ENCODE measurements at places on chromosomes 5 and 9. TPM values are rescaled to one million over a fixed set of nuclear protein-coding genes. Genes with fewer than 3 reads are reported as not detected.
A peak's percentile ranks its signal among the peaks of the same experiment; 100 is the strongest.

OR2V2 gene
- total RNA-seq, result not detected

GRCh38 chr5:123116058-123116457, 27.0 kb downstream of the PRDM6 start:
- no peak for DNase-seq

GRCh38 chr9:76400534-76401096, 6.4 kb upstream of the RFK start:
- DNase-seq, result no peak

GRCh38 chr9:5336688-5337087, 3.0 kb downstream of the RLN1 start:
- peak; percentile 54 for DNase-seq

- no peak for DNase-seq
Observed at GRCh38 chr9:8907868-8908267, 1108.3 kb upstream of the DMAC1 start.

GRCh38 chr9:121674952-121675351, 23.5 kb downstream of the DAB2IP start:
- DNase-seq, result no peak

DNA sequence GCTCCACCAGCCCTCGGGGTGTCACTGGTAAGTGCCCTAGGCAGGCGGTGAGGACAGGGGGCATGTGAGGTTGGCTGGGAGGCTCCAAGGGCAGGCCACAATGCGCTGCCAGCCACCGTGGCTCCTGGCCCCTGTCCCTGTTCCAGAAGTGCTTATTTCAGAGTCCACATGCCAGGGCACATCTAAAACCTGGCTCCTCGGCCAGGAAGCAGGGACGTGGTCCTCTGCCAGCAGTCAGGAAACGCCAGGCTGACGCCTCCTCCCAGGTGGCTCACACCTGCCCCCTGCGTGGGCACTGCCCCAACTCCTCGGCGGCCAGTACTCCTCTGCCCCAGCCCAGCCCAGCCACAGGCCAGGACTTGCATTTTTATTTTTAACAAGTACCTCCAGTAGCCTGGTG, 68.5 kb downstream of the SECISBP2 start:
- DNase-seq, result no peak

ZDHHC11 gene
- total RNA-seq, result 16.4 TPM

OTP gene
- total RNA-seq, result not detected

- DNase-seq, result no peak
Observed at GRCh38 chr5:144194144-144194543, 23.5 kb downstream of the KCTD16 start.

DNA sequence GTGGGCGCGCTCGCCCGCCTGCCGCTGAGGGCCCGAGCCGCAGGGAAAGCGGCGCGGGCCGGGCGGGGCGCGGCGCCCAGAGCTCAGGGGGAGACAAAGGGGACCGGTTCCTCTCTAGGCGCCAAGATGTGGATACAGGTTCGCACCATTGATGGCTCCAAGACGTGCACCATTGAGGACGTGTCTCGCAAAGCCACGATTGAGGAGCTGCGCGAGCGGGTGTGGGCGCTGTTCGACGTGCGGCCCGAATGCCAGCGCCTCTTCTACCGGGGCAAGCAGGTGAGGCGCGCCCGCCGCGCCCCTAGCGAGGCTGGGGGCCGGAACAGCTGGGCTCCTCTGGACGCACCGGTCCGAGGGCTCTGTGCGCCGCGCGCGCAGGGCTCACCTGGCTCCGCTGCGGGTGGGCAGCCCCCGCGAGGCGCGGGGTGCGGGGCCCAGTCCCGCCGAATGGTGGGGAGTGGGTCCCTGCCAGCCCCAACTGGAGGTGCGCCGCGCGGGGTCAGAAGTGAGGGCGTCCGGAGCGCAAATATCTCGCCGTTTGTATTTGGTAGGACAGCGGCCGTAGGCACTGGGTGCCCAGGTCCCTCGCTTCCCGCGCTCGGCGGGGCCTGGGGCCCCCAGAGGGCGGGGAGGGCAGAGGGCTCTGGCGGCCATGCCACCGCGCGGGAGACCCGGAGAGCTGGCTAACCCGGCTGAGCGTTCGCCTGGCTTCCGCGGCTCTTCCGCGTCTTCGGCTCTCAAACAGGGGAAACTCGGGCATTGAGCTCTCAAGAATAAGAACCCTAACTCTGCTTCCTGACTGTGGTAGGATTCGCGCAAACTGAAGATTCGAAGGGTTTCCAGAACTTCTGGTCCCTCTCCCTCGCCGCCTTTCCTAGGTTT, 607 bp downstream of the UHRF2 start:
- DNase-seq, result peak; percentile 21

- DNase-seq, result no peak
Observed at GRCh38 chr5:145996135-145996534, 59.8 kb downstream of the SH3RF2 start.

NPR3 gene
- not detected for total RNA-seq

DNA sequence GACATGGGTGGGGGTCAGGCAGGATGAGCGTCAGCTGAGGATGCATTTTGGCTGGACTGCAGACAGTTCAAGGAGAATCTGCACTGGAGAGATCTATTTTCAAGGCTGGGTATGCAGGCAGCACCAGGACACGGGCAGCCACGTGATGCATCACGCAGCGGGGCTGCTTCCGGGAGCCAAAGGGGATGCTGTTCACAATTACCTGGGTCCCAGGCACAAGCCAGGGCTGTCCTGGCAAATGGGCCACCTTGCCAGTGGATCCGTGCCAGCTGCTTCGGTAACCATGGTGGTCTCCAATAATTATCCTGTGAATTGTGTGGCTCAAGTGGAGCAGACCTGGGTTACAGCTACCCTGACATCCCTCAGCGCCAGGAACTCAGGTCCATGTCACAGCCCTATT, 17.5 kb downstream of the DBH start:
- DNase-seq, result no peak

DNA sequence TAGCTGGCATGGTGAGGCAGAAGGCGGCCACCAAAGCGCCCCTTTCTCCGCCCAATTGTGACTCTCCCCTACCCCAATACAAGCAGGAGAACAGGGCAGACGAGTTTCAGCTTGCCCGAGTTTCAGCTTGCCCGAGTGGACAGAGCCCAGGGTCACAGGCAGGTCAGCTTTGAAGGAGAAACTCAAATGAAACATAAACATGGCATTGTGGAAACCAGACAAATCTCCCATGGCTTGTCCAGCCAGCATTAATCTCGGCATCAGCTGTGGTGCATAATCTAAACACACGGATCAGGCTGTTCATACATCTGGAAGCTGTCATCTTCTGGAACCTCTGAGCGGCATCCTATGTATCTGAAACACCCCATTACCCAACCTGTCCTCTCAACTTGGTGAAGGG, 16.9 kb downstream of the PTCH1 start:
- no peak for DNase-seq

SPATA6L gene
- total RNA-seq, result 5.8 TPM

PKD2L2 gene
- total RNA-seq, result not detected

DNA sequence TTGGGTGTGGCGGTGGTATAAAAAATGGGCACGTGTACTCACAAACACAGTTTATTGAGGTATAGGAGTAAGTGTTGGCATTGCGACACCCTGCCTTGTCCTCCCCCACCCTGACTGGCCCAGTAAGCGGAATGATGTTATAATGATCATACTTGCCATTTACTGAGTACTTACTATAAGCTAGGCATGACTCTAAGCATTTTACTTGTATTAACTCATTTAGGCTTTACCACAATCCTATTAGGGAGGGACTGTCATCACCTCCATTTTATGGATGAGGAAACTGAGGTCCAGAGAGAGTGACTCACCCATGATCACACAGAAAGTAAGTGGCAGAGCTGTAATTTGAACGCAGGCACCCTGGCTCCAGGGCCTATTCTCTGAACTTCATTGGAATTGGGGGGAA, 2.3 kb downstream of the SMIM3 start:
- DNase-seq, result no peak

SYK gene
- 7.5 TPM for total RNA-seq

GRCh38 chr5:149301744-149302380, 30.2 kb downstream of the AFAP1L1 start:
- no peak for DNase-seq

GRCh38 chr5:109701792-109702191, 12.1 kb downstream of the MAN2A1 start:
- no peak for DNase-seq

DNA sequence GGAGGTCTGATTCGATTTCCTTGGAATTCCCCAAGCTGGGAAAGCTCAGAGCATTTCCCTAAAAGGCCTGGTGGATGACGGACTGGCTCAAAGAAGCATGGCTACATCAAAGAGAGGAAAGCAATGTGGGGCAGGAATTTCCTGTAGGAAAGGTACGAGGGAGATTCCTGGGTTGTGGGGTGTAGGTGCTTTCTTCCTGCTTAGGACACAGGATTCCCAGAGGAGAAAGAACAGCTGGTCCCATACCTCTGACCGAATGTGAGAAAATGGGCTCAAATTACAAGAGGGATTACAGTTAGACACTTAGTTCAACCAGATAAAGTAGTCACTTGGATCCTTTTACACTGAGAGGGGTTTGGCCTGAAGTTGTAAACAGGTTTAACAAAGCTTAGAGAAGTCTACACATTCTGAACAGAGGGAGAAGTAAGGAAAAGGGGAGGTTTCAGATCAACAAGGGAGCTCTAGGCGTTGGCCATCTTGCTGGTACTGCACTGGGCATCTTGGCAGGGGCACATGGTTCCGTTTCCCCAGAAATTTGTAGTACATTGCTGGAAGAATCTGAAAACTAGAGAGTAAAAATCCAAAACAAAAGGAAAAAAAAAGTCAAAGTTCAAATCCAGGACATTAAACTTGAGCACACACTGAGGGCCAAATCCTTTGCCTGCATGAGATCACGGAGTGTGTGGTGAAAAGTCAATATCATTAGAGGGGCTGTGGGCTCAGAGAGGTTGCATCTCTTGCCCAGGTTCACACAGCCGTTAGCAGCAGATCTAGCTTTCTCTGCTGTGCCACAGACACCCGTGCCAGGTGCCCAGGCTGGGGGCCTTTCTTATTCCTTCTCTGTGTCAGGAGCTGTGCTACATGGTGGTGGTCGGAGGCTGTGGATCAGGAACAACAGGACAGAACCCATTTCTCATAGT, 171.3 kb downstream of the RGS3 start:
- DNase-seq, result no peak

THBS4 gene
- total RNA-seq, result 0.52 TPM

PLEKHG4B gene
- total RNA-seq, result not detected

TMEM232 gene
- total RNA-seq, result 1.4 TPM

DNA sequence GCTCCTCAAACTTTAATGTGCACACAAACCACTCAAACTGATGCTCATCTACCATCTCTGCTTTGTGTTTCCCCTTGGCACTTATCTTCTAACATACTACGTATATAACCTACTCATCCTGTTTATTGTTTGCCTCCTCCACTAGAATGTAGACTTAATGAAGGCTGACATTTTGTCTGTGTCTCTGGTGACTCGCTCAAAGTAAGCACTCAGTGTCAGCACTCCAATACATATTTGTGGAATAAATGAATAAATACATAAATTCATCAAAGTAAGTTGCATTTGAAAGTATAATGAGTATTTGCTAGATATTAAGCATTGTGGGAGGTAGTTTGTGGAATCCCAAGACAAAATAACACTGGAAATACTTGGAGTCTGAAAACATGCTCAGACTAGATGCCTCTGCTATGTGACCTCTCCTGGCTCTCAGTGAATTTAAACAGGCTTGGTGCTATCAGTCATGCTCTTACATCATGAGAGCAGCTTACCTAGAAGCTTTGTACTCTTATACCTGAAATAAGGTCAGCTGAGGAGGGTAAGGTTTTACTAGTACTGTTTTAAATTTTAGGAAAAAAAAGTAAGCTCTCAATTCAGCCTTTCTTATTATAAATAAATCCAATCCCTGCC, 37.0 kb upstream of the RANBP6 start:
- DNase-seq, result no peak

CTNND2 gene
- total RNA-seq, result not detected

DNA sequence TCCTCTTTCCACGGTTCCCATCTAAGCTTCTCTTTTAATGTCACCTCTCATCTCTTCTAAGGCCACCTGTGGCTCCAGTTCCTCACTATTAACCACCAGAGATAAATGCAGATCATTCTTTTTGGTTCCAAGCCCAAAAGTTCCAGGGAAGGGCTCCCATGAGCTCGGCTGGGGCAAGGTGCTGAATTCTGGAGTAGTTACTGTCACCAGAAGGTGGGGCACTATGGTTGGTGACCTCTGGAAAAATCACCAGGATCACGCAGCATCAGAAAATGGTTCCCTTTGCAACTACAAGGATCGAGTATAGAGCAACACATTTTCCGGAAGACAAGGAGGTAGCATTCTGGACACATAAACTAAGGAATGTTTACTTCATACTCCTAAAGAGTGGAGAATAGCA, 528.7 kb upstream of the DAP start:
- no peak for DNase-seq

- no peak for DNase-seq
Observed at GRCh38 chr5:72328172-72328571, 8.0 kb downstream of the PTCD2 start.

- no peak for DNase-seq
Observed at GRCh38 chr5:140806834-140807775, at the start of gene PCDHA4. Gene PCDHA4 (plus strand): TSS chr5:140807068.

DNA sequence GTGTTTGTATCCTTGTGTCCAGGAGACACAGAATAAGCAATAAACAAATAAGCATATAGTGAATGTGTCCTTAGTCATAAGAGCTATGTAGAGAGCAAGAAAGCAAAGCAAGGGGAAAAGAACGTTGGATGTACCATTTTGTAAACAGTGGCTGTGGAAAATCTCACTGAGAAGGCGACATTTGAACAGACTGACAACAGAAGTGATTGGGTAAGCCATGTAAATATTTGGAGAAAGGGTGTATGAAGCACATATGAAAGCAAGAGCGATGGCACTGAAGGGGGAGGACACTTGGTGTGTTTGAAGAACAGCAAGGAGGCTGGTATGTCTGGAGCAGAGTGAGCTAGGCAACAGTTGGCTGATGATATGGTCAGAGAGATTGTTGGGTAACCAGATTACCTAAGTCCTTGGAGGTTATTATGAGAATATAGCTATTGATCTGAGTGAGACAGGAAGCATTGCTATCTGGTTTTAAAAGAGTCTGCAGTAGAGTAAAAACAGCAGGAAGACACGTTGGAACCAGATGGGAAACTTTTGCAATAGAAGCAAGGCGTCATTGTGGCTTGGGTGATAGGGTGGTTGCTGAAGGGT, 115.5 kb upstream of the IL7R start:
- DNase-seq, result no peak

GRCh38 chr5:55159763-55160492, at the start of gene GPX8:
Gene GPX8 (plus strand): TSS chr5:55160171. CDS start chr5:55160193, 22 bp downstream.
- no peak for DNase-seq

DNA sequence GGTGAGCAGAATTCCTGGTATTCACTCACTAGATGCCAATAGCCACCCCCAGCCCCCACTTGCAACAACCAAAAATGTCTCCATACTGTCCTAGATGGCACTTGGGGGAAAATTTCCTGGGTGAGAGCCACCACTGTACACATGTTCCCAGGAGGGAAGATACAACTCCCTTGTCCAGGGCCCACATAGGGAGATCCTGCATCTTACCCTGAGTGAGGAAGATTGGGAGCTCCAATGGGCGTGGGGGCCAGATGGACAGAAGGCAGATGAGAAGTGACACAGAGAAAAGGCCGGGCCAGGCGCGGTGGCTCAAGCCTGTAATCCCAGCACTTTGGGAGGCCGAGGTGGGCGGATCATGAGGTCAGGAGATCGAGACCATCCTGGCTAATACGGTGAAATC, 12.3 kb upstream of the IPPK start:
- DNase-seq, result no peak

SLC22A5 gene
- 9.9 TPM for total RNA-seq

IFNB1 gene
- not detected for total RNA-seq

Measured in naive thymus-derived CD8-positive, alpha-beta T cell (primary cell).